ENCODE measurements at places on chromosomes 1 and 21. TPM values are rescaled to one million over a fixed set of nuclear protein-coding genes. Genes with fewer than 3 reads are reported as not detected.

DNA sequence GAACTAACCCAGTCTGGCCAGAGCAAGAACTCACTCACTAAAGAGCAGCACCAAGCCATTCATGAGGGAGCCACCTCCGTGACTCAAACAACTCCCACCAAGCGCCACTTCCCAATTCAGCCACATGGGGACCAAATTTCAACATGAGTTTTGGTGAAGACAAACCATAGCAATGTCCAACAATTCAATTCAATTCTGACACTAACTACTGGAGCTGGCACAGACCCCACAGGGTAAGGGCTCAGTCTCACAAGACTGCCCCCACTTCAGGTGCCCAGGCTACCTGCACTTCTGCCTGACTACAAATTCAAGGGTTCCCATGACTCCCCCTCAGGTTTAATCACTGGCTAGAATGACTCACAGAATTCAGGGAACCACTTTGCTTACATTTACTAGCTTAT lies 48.8 kb upstream of the RAP1A start:
- no peak for DNase-seq

The RGS4 gene
- 1.6 TPM for polyA plus RNA-seq

The MASP2 gene
- not detected for polyA plus RNA-seq

- no peak for DNase-seq
Measured at GRCh38 chr1:40224040-40224439, 23.7 kb upstream of the TMCO2 start.

GRCh38 chr1:228372183-228373003 lies 34.2 kb downstream of the TRIM11 start:
- DNase-seq = peak; percentile 59

GRCh38 chr1:94302497-94302896 lies 65.1 kb upstream of the ARHGAP29 start:
- DNase-seq = no peak

Data from sigmoid colon (tissue), 7 donors.